ENCODE measurements at places on chromosomes 7 and 10.

DNA sequence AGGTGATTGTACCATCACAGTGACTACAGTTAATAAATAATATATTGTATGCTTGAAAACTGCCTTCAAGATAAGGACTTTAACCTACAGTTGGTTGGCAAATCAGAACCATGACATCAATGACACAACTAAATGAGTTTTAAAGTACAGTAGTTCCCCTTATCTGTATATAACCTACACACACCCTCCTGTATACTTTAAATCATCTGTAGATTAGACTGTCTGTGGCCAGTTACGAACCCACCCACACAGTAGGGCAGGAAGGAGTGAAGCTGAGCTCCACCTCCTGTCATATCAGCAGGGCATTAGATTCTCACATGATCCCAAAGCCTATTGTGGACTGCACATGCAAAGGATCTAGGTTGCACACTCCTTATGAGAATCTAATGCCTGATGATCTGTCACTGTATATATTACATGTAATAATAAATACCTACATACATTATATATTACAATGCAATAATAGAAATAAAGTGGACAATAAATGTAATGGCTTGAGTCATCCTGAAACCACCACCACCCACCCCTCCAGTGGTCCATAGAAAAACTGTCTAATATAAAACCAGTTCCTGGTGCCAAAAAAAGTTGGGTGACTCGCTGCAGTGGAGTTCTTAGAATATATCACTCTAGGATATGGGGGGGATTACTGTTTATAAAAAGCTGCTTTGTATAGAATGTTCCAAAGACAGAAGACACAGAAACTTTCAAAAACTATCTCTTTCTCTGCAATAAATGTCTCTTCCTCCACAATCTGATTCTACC is 5.6 kb downstream of the TPK1 start:
- DNase-seq = no peak

- DNase-seq = no peak
These were observed 500 bp downstream of the CUL1 start for GRCh38 chr7:148699024-148699781.

DNA sequence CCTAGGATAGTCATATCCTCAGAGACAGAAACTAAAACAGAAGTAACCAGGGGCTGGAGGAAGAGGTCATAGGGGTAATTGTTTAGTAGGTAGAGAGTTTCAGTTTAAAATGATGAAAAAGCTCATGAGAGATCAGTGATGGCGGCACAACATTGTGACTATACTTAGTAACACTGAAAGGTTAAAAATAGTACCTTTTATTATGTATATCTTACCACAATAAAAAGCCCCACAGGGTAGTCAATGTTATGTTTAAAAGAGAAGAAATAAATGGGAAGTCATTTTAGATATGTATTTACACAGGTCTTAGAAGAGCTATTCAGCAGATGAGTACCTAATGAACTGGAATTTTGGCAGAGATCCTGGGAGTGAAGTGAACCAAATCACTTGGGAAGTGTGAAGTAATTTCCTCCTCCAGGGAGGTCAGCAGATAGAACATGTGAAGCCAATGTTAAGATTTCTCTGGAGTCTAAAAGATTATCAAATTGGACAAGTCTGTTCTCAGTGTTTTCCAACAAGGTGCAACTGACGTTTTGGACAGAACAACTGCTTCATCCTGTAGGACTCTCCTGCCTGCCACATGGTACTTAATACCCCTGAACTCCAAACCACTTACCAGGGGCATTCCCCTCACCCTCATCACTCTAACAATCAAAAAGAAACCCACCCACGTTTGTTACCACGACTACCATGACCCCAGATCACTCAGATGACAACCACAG is 6.4 kb downstream of the CDCA7L start:
- no peak for DNase-seq

GRCh38 chr10:103818765-103819374 is 36.5 kb downstream of the SH3PXD2A start:
- DNase-seq = no peak

- DNase-seq = no peak
These were observed 42.3 kb downstream of the NOC3L start for GRCh38 chr10:94320285-94320914.

GRCh38 chr10:84519235-84519634 is 190.8 kb downstream of the CCSER2 start:
- no peak for DNase-seq

- DNase-seq = no peak
These were observed 280.1 kb downstream of the TCF7L2 start for GRCh38 chr10:113230011-113230610.

DNA sequence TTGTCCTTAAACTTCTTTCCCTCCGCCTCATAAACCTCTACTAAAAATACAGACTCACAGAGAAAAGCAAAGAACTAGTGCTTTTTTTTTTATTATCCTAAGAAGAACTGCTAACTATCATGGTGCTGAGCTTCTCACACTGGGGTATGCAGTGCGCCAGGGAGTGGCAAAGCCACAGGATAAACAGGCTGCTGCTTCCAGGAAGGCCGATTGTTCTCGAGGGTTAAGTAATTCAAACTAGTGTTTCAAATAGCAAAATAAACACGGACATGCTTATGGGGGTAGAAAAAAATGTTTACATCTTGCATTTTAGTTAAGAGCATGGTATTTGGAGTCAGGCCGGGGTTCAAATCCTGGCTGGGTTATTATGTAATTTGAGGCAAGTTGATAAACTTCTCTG is 157.0 kb downstream of the TAX1BP1 start:
- no peak for DNase-seq

DNA sequence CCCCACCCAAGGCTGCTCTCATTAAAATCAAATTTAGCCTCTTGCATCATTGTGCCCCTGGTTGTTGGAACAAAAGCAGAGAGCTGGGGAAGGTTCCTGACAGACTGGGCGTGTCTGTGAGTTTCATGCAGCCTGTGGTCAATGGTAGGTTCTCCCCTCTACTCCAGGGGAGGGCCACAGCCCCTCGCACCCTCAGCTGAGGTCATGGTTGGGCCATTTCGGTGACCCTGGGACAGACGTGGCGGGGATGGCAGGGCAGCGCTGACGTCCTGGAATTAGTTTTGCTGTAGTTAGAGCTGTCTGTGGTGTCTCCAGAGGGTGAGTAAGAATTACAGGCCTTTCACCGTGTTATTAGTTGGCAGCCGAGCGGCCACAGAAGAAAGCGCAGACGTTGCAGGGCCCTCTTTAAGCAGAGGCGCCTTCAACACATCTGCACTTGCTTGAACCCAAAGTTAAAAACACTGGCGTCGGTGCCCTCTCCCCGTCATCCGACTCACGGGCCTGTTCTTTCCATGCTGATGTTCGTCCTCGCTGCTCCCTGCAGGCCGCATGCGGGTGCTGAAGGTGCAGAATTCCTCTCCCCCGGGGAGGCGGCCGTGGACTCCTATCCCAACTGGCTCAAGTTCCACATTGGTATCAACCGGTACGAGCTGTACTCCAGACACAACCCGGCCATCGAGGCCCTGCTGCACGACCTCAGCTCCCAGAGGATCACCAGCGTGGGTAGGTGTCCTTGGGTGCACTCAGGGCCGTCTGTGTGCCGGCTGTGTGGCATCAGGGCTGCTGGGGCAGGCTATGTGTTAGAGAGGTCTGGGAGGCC is 2.8 kb downstream of the FAM20C start:
- DNase-seq = no peak

- no peak for DNase-seq
These were observed 928 bp downstream of the COMTD1 start for GRCh38 chr10:75234683-75235374.

DNA sequence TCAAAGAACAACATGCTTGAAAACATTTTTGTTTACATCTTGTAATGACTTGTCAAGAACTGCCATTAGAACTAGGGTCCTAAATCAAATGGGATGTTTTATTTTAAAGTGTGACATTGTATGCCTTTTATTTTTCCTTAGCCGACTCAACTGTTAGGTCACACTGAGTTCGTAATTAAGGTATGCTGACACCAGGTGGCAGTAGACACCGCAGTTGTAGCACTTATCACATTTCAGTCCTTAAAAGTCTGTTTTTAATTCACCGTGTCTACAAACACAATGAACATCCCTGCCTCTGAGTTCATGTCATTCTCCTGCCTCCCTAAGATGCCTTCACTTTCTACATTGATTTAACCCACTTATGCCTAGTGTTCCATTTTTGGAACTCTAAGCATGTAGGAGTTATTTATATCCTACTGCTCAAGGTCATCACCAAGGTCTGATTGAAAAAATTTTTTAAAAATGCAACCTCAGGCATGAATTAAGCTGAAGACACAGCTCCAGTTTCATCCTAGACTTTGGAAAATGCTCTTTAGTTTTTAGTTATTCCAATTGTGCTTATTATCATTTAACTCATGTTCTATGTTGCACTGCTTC is 186.1 kb downstream of the BMPER start:
- no peak for DNase-seq

DNA sequence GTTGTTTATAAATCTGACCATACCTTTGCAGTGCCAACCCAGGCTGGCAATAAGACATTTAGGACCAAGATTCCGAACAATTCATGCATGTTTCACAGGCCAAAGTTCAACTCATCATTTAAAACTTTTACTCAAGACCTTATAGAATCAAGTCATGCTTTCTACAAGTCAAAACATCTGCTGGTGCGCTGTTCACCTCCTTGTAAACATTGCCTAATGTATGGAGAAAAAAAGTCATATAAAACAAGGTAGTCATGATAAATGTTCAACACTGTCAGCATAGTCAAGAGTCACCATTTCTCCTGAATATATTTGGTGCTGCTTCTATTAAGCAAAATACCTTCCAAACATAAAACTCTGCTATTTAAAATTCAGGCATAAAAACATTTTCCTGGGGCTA is 42.1 kb upstream of the AHR start:
- no peak for DNase-seq

DNA sequence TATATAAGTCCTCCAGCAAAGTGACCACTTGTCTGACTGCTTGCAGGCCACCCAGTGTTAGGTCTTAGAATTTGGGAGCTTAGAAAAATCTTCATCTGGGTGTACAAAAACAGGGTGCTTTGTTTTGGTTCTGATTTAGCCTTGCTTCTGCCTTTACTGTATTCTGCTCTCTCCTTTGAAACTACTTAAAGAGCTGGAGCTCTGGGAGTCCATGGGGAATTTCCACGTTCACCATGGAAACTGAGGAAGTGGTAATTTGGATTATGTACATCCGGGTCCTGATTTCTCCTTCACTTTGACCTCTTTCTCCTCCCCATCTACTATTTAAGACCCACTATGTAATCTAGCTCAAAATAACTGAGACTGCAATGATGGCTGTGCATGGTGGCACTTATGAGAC is 103.0 kb downstream of the JAZF1 start:
- DNase-seq = no peak

DNA sequence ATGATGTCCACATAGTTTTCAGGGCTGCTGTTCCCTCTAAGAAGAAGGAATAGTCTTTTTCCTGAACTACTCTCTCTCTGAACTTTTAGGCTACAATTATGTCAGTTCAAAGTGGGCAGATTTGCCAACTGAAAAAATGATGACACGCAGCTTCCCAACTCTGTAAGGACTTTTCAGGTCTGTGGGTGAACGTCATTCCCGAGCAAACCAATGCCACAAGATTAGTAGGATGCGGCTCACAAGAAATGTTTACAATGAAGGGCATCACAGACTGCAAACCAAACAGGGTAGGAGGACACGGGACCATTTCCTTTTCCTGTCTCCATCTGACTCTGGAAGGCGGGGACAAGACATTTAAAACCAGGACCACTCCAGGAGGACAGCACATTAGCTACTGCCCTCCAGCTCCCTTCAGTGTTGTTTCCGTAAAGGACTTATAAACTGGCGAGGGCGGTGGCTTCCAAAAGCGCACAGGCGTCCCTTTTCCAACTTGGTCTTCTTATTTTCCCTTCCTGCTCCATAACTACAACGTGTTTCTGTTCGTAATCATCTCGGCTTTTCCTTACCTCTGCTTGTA is 539 bp upstream of the MKLN1 start:
- no peak for DNase-seq

GRCh38 chr10:24953675-24954074 is 1.3 kb upstream of the PRTFDC1 start:
- no peak for DNase-seq

- no peak for DNase-seq
These were observed 11.7 kb upstream of the CDK14 start for GRCh38 chr7:90584378-90584777.

- no peak for DNase-seq
These were observed 3.5 kb downstream of the AQP1 start for GRCh38 chr7:30915005-30915601.

- no peak for DNase-seq
These were observed 11.6 kb upstream of the CLIP2 start for GRCh38 chr7:74277636-74278035.

DNA sequence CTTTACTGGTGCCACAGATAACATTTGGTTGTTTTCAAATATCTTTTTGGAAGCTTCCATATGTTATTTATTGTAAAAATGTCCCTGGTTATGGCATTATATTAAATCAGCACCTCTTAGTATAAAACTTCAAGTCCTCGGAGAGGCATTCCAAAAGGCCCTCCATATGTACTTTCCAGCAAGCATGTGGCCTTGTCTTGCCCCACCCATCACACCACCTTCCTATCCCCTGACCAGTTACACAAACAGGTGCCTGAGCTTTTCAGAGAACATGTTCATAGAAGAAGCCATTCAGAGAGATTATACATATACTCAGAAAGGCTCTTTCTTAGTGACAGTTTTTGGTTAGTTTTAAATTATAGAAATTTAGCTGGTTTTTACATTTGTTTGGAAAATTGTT is 92.4 kb upstream of the PRKG1 start:
- DNase-seq = no peak

- no peak for DNase-seq
These were observed 100.6 kb downstream of the ARHGAP22 start for GRCh38 chr10:48504141-48504885.

DNA sequence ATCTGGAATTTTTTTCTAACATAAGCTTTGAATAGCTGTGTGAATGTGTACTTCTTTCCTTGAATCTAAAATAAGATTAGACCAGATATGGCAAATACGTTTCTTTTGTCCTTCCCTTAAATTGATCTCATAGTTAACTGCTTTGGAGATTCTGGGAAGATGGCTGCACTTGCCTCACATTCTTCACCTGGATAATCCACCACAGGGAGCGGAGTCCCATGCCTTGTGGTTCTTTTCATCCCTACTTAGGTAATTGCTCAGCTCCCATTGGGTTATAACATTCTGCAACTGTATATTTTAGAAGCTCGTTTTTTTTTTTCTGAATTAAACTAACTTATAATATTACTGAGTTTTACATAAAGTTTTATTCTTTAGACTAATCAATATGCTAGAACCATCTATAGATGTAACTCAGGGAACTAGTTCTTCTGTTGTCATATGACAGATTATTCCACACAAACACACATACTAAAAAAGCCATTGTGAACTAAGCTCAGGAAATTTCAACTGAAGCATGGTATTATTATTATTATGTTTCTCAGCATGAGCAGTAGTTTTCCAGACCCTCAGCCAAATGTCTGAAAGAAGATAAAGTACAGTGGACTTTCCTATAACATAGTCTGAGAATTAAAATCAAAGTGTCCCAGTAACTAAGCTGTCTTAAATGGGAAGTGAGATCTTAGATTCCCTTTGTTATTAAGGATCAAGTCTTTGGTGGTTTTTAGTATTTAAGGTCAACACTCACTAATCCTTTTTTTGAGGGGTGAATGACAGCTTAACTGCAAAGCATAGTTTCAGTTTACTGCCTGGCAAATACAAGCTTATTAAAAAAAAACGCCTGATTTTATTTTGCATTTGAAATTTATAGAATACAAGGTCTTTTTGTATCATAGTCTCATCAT is 182.3 kb downstream of the PPP1R9A start:
- no peak for DNase-seq

GRCh38 chr10:50627443-50627842 is 3.7 kb upstream of the SGMS1 start:
- no peak for DNase-seq
